ENCODE measurements at places on chromosomes 7 and 10.

DNA sequence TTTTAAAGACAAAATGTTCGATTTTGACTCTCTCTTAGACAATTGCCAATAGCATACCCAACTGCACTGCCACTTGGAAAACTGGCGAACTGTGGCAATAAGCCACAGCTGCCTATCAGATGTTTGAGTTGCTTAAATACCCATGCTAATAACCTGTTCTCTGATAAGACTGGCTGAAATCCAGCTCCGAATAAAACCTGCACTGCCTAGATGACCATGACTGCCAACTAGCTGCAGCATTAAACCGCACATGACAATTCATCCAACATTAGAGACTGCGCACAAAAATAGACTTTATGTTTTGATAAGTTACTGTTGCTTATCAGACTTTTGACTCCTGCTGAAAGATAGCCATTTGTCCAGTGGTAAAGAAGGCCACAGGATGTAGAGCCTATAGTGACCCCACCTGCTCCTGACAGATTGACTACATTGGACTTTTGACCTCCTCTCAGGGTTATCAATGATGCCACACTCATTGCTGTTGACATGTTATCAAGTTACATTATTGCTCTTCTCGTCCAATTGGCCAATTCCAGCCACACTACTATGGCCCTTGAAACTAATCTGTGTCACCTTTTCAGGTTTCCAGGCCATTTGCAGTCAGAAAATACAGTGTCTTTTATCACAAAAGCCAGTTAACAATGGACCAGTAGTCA lies 299.0 kb downstream of the HGF start:
- DNase-seq, result no peak

DNA sequence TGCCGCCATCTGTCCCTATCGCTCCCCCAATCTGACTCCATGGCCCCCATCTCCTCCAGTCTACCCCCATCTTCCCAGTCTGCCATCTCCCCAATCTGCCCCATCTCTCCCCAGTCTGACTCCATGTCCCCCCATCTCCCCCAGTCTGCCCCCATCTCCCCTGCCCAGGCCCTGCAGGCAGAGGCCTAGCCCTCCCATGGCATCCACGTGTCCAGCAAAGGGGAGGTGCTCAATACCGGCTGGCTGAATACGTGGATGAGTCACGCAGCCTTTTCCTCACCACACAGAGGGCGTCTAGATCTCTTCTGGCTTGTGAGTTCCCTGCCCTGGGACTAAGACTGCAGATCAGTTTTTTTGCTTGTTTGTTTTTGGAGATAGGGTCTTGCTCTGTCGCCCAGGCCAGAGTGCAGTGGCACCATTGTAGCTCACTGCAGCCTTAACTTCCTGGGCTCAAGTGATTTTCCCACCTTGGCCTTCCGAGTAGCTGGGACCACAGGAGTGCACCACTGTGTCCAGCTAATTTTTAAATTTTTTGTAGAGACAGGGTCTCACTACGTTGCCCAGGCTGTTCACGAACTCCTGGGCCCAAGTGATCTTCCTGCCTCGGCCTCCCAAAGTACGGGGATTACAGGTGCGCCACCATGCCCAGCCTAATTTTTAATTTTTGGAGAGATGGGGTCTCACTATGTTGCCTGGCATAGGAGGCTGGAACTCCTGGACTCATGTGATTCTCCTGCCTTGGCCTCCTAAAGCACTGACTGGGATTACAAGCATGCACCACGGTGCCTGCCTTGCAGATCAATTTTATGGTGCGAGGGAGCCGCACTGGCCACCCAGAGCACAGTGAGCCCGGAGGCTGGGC lies 15.3 kb upstream of the GPR146 start:
- DNase-seq, result peak; percentile 93

DNA sequence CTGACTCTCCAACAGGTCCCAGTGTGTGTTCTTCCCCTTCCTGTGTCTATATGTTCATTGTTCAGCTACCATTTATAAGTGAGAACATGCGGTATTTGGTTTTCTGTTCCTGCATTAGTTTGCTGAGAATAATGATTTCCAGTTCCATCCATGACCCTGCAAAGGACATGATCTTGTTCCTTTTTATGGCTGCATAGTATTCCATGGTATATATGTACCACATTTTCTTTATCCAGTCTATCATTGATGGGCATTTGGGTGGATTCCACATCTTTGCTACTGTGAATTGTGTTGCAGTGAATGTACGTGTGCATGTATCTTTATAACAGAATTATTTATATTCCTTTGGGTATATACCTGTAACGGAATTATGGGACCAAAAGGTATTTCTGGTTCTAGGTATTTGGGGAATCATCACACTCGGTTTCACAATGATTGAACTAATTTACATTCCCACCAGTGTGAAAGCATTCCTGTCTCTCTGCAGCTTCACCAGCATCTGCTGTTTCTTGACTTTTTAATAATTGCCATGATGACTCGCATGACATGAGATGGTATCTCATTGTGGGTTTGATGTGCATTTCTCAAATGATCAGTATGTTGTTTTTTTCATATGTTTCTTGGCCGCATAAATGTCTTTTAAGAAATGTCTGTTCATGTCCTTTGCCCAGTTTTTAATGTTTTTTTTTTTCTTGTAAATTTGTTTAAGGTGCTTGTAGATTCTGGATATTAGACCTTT lies 60.2 kb downstream of the LSMEM1 start:
- peak; percentile 28 for DNase-seq

DNA sequence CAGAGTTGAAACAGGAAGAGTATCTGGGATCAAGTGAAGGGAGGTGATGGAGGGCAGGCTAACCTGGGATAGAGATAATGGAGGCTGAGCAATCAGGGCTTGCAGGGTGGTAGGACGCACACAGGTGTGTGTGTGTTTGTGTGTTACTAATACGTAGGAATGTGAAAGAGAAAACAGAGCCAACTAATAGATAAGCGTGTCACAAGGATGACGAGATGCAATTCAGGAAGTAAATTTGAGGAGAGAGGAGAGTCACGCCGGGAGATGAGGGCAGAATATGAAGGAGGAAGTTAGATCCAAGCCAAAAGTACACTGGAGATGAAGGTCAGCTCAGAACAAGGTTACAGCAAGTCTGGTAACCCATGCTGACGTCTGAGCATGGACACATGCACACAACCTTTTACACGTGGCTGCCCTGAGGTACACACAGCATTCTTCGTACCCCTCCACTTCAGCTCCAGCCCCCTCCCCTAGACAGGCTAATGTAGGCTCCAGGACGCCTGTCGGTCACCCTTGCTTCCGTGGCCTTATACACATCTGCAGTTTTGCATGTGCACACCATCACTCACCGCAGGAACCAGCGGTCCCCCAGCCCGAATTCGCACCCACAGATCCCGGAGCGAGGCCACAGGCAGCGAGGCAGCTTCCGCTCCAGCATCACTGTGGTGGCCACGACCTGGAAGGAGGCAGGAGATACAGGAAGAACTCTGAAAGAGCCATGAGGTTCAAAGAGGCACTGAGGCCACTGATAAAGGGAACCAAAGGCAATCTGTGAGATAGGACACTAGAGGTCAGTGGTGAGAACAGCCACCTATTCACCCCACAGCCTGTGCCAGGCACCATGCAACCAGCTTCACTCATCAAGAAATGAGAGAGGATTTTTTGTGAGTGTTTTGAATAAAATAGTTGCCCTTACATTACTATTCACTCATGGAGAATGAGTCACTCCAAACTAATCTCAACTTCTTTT lies 23.7 kb upstream of the TRPV6 start:
- no peak for DNase-seq

- no peak for DNase-seq
Measured at GRCh38 chr10:79005126-79005810, 63.5 kb upstream of the ZMIZ1 start.

GRCh38 chr7:7830122-7830878 lies 111.9 kb upstream of the RPA3 start:
- no peak for DNase-seq

GRCh38 chr7:98368716-98369115 lies 32.2 kb downstream of the BAIAP2L1 start:
- peak; percentile 24 for DNase-seq

DNA sequence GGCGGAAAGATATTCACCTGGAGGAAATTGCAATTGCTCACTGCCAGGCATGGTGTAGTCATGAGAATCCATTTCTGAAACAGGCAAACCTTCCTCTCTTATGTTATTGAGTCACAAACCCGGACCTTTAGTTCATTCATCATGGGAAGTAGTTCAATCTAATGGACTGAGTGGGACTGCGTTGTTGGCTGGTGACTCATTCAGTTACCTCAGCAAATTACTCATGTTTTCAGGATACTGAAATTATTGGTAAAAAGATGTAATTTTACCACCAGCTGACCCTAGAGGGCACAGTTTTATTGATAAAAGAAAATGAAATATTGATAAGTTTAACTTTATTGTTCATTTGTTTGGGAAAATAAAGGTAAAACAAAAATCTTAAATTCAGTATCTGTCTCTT lies 1194.4 kb upstream of the SORCS1 start:
- peak; percentile 94 for DNase-seq

DNA sequence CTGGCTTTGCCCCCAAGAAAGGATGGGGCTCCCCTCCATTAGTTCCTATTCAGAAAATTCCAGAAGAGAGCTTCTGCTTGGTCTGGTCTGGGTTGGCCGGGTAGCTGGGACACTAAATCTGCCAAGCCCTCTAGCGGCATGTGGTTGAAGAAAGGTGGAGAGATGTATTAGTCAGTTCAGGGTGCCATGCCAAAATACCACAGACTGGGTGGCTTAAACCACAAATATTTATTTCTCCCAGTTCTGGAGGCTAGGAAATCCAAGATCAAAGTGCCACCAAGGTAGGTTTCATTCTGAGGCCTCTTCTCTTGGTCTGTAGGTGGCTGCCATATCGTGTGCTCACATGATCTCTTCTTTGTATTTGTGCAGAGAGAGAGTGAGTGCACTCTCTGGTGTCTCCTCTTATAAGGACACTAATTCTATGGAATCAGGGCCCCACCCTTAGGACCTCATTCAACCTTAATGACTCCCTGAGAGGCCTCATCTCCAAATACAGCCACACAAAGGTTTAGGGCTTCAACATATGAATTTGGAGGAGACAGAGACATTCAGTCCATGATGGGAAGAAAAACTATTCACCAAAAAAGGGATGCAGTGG lies 38.7 kb upstream of the MTPAP start:
- DNase-seq, result peak; percentile 38

- no peak for DNase-seq
Measured at GRCh38 chr7:120502825-120503224, 229.8 kb downstream of the KCND2 start.

DNA sequence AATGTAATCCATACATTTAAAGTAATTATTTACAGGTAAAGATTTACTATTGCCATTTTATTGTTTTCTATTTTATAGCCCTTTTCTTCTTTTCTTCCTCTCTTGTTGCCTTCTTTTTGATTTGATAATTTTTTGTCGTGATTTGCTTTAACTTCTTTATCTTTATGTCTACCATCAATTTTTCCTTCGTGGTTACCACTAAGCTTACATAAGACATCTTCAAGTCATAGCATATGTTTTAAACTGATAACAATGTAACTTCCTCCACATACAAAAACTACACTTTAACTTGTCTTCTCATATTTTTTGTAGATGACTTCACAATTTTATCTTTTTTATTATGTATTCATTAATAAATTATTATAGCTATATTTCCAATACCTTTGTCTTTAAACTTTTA lies 316.6 kb downstream of the PLXDC2 start:
- DNase-seq, result no peak

GRCh38 chr7:79452495-79453265 lies 787 bp downstream of the MAGI2 start:
- DNase-seq, result no peak

GRCh38 chr10:47031211-47031900 lies 120.1 kb downstream of the PTPN20 start:
- peak; percentile 45 for DNase-seq

GRCh38 chr7:42924223-42924838 lies 7.6 kb downstream of the PSMA2 start:
- no peak for DNase-seq

DNA sequence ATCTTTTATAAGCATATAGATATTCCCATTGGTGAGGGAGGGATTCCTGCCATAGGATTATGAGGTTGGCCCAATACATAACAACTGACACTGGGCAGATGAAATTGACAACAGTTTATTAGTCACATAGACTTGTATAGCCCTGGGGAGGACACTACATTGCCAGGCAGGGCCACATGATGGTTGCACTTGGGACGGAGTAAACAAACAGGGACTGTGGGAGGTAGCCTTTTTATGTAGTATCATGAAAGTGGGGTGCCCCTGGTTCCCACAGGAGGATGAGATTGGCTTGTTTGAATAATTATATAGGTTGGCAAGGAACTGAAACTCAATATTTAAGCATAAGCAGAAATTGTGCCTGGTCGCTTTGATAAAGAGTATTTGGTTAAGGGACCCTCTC lies 23.5 kb downstream of the TRIM24 start:
- DNase-seq, result no peak

DNA sequence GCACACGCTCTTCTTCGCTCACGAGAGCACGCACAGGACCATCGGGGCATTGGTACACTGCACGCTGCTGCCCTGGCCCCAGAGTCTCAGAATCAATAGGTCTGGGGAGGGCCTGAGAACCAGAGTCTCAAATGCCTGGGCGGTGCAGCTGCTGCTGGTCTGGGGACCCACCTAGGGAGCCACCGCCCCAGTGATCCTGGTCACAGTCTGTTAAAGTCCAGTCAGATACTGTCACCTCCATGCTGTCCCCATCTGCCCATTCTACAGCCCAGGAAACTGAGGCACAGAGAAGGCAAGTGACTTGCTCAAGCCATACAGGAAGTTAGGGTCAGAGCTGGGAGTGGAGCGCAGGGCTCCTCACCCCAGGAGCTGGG lies 38.0 kb downstream of the ZCCHC24 start:
- DNase-seq, result no peak

- no peak for DNase-seq
Measured at GRCh38 chr7:44325201-44325671, at the start of gene CAMK2B. TSS of gene CAMK2B (minus strand) at chr7:44325594. CDS start at chr7:44325421, 173 bp downstream.

- DNase-seq, result no peak
Measured at GRCh38 chr7:82247814-82248433, 195.7 kb downstream of the CACNA2D1 start.

DNA sequence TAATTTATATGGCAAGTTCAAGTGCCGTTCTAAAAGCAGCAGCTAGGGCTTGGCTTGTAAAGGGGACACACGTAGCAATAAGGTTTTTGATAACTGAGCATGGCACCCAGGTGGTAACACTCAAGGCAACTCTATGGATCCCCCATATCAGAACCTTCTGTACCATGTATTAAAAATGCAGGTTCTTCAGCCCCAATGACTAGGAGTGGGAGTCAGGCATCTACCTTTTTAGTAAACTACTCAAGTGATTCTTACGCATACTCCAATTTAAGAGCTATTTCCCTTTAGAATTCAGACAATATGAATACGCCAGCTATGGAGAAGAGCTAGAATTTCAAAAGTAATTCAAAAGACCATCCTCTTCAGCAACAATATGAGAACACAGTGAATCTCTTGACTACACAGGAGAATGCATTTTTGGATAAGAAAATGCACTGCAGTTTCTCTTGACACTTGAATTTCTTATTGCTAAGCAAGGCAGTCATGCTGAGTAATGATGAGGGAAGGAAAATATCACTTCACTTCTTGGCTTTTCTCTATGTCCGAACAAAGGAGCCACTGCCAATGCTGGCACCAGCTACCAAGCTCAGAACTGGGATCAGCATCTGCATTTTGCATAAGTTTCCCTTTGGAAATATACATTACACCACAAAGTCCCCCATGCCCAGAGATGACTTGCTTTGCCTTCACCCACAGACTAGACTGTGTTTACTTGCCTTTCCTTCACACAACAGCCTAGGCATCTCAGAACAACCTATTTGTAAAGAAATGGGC lies 53.5 kb downstream of the ABLIM1 start:
- DNase-seq, result no peak

- DNase-seq, result peak; percentile 43
Measured at GRCh38 chr7:35605760-35606159, 89.2 kb downstream of the HERPUD2 start.

Measured in fibroblast of skin of right quadriceps (primary cell).